ENCODE measurements at places on chromosomes 2 and 18. TPM values are rescaled to one million over a fixed set of nuclear protein-coding genes. Genes with fewer than 3 reads are reported as not detected.

GRCh38 chr2:55883357-55883756 lies 40.2 kb downstream of the EFEMP1 start:
- no peaks in the 10 kb centered on the region for H3K27me3 ChIP-seq
- no peaks in the 10 kb centered on the region for H3K36me3 ChIP-seq
- H3K27ac ChIP-seq, result no peak overlapping the region
- H3K4me3 ChIP-seq, result no peak overlapping the region

DNA sequence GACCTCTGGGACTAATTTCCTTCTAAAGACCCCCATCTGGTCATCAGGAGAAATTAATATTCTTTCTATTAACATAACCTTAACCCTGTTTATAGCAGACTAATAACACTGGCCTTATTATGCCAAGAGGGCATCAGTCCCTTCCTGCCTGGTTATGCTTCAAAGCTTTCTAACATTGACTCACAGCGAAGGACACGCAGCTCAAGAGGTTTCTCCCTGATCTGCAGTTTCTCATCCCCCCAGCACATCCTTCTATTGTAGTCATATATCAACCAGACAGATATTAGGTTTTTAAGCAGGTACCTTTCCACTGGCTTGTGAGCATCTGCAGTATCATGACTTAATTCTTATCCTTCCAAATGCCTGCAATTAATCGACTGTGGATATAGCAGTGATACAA lies 100.0 kb upstream of the CXCR4 start:
- H3K36me3 ChIP-seq, result no peaks in the 10 kb centered on the region
- H3K4me3 ChIP-seq, result no peak overlapping the region
- H3K27me3 ChIP-seq, result no peaks in the 10 kb centered on the region
- DNase-seq, result no peak

DNA sequence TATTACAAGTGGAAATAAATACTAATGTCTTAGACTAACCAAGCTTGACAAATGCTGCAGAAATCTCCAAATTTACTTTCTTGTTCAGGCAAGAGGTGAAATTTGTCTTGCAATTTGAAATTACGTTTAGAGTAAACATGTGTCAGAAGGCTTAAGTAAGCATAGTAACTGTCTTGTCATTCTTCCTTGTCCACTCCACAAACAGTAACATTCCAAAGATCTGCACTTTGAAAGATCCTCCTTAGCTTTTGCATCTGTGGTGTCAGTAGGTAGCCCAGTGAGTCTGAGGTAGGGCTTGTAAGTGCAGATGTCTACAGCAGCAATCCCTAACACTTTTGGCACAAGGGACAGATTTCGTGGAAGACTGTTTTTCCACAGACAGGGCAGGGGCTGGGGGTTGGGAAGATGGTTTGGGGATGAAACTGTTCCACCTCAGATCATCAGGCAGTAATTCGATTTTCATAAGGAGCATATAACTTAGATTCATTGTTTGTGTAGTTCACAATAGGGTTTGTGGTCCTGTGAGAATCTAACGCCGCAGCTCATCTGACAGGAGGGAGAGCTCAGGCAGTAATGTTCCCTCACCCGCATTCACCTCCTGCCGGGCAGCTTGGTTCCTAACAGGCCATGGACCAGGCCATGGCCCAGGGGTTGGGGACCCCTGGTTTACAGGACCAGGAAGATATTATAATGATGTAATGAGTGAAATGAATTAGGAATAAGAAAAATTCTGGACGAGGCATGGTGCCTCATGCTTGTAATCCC lies 18.6 kb downstream of the RASGRP3 start:
- DNase-seq, result no peak
- no peak overlapping the region for H3K4me3 ChIP-seq
- H3K36me3 ChIP-seq, result no peaks in the 10 kb centered on the region
- no peaks in the 10 kb centered on the region for H3K27me3 ChIP-seq

DNA sequence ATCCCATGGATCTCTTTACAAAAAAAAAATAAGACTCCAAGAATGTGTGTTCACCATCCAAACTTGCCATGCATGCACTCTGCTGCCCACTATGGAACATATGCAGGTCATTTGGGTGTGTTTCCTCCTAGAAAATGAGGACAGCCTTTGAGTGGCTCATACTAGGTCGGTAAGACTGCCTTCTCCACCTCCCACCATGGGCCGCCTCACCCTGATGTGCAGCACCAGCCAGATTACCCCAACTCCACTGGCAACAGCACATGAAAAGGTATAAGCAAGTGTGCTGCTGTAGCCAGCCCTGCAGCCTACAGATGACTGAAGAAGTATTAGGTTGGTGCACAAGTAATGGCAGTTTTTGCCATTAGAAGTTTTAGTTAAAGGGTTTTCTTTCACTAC lies 214.2 kb downstream of the ATAD2B start:
- peaks cover under 1% of the 10 kb centered on the region for H3K4me1 ChIP-seq
- H3K4me3 ChIP-seq, result no peak overlapping the region
- no peaks in the 10 kb centered on the region for H3K27me3 ChIP-seq
- H3K27ac ChIP-seq, result no peak overlapping the region

GRCh38 chr18:43876748-43877147 lies 599.5 kb upstream of the SYT4 start:
- H3K27ac ChIP-seq, result no peak overlapping the region
- H3K4me1 ChIP-seq, result no peaks in the 10 kb centered on the region
- H3K27me3 ChIP-seq, result no peaks in the 10 kb centered on the region
- DNase-seq, result no peak

GRCh38 chr18:10201659-10202058 lies 252.8 kb upstream of the APCDD1 start:
- H3K4me3 ChIP-seq, result no peak overlapping the region
- no peaks in the 10 kb centered on the region for H3K36me3 ChIP-seq

DNA sequence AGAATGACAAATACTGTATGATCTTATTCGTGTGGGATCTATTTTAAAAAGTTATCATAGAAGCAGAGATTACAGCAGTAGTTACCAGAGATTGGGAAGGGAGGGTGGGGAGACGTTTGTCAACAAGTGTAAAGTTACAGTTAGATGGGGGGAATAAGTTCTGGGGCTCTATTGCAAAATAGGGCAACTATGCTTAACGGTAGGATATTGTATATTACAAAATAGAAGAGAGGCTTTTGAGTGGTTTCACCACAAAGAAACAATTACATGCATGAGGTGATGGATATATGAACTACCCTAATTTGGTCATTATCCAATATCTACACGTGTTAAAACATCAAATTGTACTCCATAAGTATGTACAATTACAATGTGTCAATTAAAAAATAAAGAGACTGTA lies 123.4 kb upstream of the NOSTRIN start:
- no peaks in the 10 kb centered on the region for H3K27me3 ChIP-seq
- H3K36me3 ChIP-seq, result no peaks in the 10 kb centered on the region
- peaks cover 6% of the 10 kb centered on the region for H3K4me1 ChIP-seq
- no peak overlapping the region for H3K4me3 ChIP-seq

The CMPK2 gene
- polyA plus RNA-seq, result 2.4 TPM

DNA sequence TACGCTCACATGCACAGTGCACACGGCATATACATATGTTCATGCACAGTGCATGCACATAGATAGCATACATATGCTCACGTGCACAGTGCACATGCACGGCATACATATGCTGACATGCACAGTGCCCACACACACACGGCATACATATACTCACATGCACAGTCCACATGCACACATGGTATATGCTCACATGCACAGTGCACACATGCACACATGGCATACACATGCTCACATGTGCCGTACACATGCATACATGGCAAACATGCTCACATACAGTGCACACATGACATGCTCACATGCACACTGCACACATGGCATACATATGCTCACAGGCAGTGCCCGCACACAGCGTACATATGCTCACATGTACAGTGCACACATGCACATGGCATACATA lies 97.7 kb upstream of the CTDP1 start:
- no peak for DNase-seq
- H3K4me1 ChIP-seq, result peaks cover 12% of the 10 kb centered on the region
- H3K4me3 ChIP-seq, result no peak overlapping the region
- no peaks in the 10 kb centered on the region for H3K27me3 ChIP-seq

- no peaks in the 10 kb centered on the region for H3K4me1 ChIP-seq
- H3K4me3 ChIP-seq, result no peak overlapping the region
- no peak for DNase-seq
- no peak overlapping the region for H3K27ac ChIP-seq
- H3K27me3 ChIP-seq, result no peaks in the 10 kb centered on the region
- H3K36me3 ChIP-seq, result no peaks in the 10 kb centered on the region
Observed at GRCh38 chr2:67824186-67824585, 238.6 kb downstream of the C1D start.

Data from stomach (tissue), 19 donors.